Stimulated activated CD8-positive, alpha-beta memory T cell treated with anti-CD3 and anti-CD28 coated beads, Interleukin-2, amount 100 ng/mL, for 1 hour (primary cell): ENCODE measurements at places on chromosomes 6 and 20.

- DNase-seq: no peak
These were observed 339.0 kb downstream of the SYNE1 start for GRCh38 chr6:152298055-152298647.

- DNase-seq: no peak
These were observed 192.7 kb upstream of the PMEPA1 start for GRCh38 chr20:57902473-57902872.

- DNase-seq: no peak
These were observed 311.7 kb upstream of the JAG1 start for GRCh38 chr20:10985536-10985935.

DNA sequence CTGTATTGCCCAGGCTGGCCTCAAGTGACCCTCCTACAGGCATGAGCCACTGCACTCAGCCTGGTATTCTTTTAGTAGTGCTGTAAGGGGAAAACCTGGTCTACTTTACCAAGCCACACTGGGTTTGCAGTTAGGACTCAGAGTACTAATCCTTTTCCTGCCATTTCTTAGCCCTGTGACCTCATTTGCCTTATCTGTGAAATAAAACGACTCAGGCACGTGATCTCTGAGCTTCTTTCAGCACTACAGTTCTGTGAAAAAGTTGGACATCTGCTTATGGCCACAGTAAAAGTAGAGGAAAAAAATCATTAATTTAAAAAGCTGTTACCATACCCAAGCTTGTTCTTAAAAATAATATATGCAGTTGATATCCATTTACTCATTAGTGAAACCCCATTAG, 1007.5 kb downstream of the KIF16B start:
- DNase-seq: no peak

- DNase-seq: no peak
These were observed 53.9 kb upstream of the LAMP5 start for GRCh38 chr20:9460518-9460917.

DNA sequence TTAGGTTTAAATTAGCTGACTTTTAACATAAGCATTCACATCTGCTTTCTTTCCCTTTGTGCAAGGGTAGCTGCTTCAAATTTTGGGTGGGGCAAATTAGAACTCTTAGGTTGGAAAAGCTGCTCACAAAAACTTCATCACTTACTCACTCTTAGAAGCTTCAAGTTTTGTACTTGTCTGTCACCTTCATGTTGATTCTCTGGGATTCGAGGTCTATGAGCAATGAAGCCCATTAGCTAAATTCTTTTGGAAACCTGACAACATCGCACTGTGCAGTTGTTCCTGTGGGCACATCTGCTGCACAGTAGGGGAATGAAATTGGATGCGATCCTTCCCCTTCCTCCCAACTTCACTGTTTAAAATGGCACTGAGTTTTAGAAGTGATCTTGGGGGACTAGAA, 156.1 kb downstream of the UBE3D start:
- no peak for DNase-seq

GRCh38 chr20:49790077-49790798, 22.4 kb upstream of the SLC9A8 start:
- DNase-seq: no peak

- DNase-seq: no peak
These were observed 89.7 kb downstream of the SMPDL3A start for GRCh38 chr6:122878796-122879195.

GRCh38 chr20:24915440-24915839, 33.6 kb upstream of the CST7 start:
- DNase-seq: no peak

GRCh38 chr6:75284632-75285282, at the start of gene TMEM30A:
TMEM30A (minus strand) TSS chr6:75284792; CDS start chr6:75284638, 154 bp downstream.
- peak; percentile 87 for DNase-seq

DNA sequence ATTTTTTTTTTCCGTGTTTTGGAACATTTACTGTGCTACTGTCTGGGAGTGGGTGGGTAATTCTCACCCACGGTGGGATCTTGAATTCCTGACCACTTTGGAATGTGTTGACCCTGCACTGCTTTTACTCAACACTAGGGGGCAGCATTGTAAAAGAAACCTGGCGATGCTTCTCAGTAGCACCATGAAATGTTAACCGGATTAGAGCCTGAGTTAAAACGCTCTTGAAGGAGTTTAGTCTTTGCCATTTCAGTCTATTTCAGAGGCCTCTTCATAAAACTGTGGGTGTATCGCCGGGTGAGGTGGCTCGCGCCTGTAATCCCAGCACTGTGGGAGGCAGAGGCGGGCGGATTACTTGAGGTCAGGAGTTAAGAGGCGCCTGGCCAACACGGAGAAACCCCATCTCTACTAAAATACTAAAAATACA, 114.4 kb upstream of the PRND start:
- peak; percentile 12 for DNase-seq

GRCh38 chr6:104608101-104608500, 251.6 kb downstream of the HACE1 start:
- no peak for DNase-seq

- DNase-seq: no peak
These were observed 14.8 kb downstream of the BANF2 start for GRCh38 chr20:17714597-17714996.

DNA sequence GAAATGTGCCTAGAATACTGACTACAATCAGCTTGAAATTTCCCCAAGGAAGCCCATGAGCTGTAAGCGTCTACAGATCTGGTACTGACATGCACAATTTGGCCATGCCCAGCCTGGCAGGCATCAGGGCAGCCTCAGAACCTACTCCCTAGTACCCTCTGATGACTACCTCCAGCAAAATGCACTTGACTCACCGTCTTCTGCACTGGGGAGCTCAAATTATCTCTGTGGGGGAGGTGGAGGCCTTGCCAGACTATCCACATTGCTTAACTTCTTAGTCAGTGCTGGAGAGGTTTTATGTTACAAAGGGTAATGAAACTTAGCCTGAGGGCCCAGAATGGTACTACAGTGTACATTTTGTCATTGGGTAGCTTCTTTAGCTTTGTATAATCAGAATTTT, 126.0 kb upstream of the ADGRF1 start:
- no peak for DNase-seq

GRCh38 chr20:7924692-7925091, 15.6 kb downstream of the HAO1 start:
- no peak for DNase-seq

GRCh38 chr6:106422534-106422933, 62.0 kb downstream of the CRYBG1 start:
- no peak for DNase-seq

- DNase-seq: no peak
These were observed 104.4 kb upstream of the BMP2 start for GRCh38 chr20:6663104-6663503.

DNA sequence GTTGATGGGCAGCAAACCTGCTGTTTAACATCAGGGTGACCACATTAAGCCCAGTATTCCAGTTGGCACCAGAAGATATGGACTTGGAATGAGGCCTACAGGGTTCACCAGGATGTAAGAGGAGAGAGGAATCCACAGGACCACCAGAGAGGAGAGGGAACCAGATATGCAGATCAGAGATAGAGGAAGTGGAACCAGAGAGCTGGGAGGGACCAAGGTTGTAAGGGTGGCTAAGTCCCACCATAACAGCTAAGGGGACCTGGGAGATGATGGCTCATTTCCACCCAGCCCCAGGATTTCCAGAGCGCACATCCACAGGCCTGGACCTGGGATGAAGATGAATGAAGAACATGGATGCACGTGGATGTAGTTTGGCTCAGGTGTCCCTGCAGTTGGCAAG, 11.1 kb downstream of the BTN2A1 start:
- DNase-seq: no peak

GRCh38 chr6:6121943-6122342, 115.2 kb upstream of the NRN1 start:
- DNase-seq: no peak

- no peak for DNase-seq
These were observed 18.4 kb downstream of the NT5E start for GRCh38 chr6:85468326-85468725.

DNA sequence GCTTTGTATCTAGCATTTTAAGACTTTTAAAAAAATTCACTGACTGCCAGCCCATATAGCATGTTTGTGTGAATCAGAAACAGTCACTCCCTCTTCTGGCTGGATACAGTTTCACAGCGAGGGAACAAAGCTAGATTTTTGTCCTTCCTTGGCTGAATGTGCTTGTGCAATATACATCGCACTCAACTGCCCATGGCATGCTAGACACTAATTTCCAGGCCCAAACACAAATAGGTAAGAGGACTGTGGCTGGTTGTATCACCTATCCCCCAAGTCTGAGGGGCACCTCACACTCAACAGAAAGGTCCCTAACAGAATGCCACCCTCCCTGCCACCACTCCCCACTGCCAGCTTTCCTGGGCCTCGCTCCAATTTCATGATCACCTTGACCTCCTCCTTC, 16.2 kb upstream of the BLCAP start:
- DNase-seq: no peak
